K562 (cell line): ENCODE measurements at places on chromosomes 4 and X. TPM values are rescaled to one million over a fixed set of nuclear protein-coding genes. Genes with fewer than 3 reads are reported as not detected.

The GLRA2 gene
- polyA plus RNA-seq = not detected in 2 replicates

The USP17L5 gene
- polyA plus RNA-seq = not detected in 2 replicates

DNA sequence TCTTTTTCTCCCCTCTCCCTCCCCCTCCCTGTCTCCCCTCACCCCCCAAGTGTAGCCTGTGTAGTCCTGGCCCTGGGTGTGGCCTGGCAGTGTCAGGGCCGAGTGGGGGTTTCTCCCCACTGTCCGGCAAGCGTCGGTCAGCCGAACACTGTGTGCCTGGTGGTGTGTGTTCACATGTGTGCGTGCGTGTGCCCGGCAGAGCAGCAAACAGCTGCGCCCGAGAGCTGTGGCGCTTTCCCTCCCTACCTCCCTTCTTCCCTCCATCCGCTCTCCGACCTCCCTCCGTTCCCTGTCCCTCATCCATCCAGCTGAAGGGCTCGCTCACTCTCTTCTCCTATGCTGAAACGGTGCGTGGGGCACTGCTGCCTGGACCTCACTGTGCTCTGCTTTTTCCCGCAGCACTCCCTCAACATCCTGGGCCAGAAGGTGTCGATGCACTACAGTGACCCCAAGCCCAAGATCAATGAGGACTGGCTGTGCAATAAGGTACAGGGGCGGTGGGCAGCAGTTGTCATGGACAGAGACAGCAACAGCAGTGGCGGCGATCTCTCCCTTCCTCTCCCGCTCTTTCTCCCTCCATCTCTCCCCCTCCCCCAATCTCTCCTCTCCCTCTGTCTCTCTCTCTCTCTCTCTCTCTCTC, 17.4 kb upstream of the UBA1 start:
- DNase-seq = no peak

DNA sequence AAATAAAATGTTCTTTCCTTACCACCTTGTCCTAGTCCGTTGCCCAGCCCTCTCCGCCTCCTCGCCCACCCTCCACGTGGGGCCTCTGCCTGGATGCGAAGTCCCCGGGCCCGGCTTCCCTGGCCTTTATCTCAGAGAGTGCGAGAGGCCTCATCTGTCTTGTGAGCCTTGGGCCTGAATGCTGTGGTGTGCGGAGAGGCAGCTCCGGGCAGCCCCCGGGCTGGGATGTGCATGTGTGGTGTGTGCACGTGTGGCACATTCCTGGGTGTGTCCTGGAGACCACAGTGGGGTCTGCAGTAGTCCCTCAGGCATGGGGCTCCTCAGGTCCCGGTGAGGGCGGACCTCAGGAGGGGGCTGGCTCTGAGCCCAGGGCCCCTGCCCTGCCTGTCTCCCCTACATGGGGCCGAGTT, 31.4 kb downstream of the DOK7 start:
- no peak for DNase-seq
